ENCODE measurements at places on chromosomes 5 and 9. TPM values are rescaled to one million over a fixed set of nuclear protein-coding genes. Genes with fewer than 3 reads are reported as not detected.

The DHFR gene
- 61.6 TPM for total RNA-seq

GRCh38 chr9:14316602-14317300 is 2.8 kb upstream of the NFIB start:
- DNase-seq: no peak

DNA sequence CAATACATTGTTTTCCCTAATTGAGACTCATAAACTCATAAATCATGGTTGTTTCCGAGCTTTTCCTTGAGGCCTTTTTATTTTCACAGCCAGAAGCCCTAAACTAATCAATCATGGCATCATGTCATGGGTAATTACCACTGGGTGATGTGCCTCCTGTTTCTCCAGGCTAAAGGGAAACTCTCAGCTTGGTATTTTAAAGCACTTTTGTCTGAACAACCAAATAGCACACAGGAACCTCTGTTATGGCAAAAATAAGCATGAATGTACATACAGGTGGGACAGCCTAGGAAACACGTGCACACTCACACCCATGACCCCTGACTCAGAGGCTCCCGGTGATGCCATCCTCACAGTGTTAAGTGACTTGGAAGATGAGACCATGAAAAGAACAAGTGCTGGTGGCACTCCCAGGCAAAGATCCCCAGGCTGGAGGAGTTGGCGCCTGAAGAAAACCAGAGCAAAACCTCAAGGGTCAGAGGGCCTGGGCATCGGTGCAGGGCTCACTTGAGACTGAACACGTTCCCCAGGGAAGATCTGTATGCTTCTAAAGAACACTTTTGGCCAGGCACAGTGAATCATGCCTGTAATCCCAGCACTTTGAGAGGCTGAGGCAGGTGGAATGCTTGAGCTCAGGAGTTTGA is 154.3 kb downstream of the ROR2 start:
- DNase-seq: peak; percentile 59

GRCh38 chr9:132798817-132799790 is 79.0 kb downstream of the AK8 start:
- no peak for DNase-seq

DNA sequence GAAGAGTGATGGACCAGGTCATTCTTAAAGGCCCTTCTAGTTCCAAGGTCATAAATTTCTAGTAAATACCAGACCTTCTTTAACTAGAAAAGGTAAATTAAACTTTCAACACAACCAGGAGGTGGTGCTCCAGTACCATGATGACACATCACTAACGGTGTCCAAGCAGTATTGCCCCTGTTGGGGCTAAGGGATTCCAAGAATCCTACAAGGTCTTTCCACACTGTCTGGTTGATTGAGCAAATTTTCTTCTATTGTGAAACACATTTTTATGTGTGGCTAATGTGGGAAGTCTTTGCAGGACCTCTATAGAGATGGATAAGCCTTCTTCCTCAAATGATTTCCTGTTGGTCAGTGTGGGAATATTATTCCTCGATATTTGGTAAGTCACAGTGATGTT is 459.6 kb upstream of the PAPPA start:
- DNase-seq: peak; percentile 67

DNA sequence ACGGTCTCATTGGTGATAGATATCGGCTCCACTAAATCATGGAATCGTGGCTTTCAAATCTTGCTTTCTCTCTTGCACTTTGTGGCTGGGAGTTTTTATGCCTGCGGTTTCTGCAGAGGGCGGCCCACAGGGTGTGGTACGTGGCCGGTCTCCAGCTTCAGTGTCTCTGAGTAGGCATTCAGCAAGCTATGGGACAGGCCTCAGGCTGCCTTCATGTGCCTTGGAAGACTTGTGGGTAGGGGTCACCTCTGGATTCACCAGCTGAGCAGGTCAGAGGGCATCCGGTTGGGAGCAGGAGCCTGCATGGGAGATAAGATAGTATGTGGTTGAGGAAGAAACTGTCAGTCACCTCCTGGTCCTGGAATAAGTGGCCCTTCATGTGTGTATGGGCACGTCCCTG is 47.7 kb downstream of the AMBP start:
- DNase-seq: no peak

DNA sequence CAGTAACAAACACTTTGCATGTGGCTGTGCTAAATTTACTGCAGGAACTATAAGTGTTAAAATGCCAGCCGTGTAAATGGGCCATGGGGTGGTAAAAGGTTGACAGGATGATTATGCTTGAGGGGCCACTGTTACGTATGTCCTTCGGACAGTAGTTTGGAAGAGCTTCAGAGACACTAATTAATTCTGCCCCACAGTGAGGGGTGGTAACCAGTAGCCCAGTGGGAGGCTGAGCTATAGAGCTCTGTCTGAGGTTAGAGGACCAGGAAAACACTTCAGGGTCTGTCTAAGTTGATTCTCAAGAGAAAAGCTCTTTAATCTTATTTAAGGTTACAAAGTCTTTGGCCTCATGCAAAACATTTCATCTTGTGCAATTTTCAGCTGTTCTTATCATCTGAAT is 176.6 kb downstream of the DMRTA1 start:
- DNase-seq: no peak

- DNase-seq: no peak
Measured at GRCh38 chr9:82560457-82560904, 502.5 kb downstream of the RASEF start.

- DNase-seq: no peak
Measured at GRCh38 chr5:135395451-135395850, 3.6 kb downstream of the MACROH2A1 start.

All from HT1080 (cell line).